ENCODE measurements at places on chromosomes 12 and 14.

GRCh38 chr14:21205678-21206581, 50.1 kb upstream of the OR5AU1 start:
- DNase-seq = no peak

DNA sequence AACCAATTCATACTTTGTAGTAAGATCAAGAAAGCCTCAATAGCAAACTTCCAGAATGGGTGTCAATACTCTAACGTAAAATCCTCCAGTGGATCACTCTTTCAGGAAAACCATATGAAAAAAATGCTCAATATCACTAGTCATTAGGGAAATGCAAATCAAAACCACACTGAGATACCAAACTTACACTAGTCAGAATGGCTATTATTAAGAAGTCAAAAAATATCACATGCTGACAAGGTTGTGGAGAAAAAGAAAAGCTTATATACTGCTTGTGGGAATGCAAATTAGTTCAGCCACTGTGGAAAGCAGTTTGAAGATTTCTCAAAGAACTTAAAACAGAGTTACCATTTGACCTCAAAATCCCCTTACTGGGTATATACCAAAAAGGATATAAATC, 49.5 kb upstream of the ATXN7L3B start:
- DNase-seq = peak; percentile 35

GRCh38 chr12:106493531-106493930, 89.3 kb upstream of the RFX4 start:
- DNase-seq = no peak

GRCh38 chr12:104000807-104001434, 35.2 kb downstream of the TDG start:
- no peak for DNase-seq

DNA sequence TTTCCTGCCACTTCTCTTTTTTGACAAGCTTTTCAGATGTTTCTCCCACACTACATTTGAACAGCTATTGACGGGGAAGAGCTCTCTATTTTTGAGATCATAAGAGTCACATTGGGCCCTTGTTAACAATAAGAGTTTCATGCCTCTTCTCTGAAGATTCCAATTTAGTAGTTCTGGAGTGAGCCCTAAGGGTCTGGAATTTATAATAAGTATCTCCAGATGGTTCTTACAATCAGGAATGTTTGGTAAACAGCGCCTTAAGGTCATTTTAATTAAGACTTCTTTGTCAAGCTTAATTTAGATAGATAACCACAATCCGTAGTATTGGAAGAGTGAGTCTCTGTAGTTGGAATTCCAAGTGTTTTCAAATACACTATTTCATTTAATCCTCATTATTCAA, 60.6 kb upstream of the HECTD1 start:
- no peak for DNase-seq

DNA sequence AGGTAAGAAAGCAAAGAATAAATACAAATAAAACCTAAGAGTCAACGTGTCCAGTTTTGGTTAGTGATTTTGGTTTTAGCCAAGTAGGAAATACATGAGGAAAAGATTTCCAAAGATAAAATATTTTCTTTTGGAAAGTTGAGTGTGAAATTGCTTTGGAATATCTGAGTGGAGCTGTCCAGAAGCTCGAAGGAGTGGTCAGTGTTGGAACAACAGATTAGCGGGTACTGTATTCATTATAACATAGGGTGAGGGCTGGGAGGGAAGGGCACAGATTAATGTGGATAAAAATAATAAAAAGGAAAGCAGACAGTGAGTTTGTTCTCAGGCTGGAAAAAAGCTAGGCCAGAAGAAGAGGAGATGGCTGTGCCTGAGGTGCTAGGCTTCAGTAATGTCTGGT, 101.5 kb upstream of the SLCO1C1 start:
- no peak for DNase-seq

GRCh38 chr14:92584816-92585215, 71.2 kb downstream of the RIN3 start:
- DNase-seq = no peak

GRCh38 chr12:20011200-20011599, 357.1 kb upstream of the PDE3A start:
- no peak for DNase-seq

GRCh38 chr14:34450542-34450915, 11.5 kb downstream of the SPTSSA start:
- DNase-seq = no peak

DNA sequence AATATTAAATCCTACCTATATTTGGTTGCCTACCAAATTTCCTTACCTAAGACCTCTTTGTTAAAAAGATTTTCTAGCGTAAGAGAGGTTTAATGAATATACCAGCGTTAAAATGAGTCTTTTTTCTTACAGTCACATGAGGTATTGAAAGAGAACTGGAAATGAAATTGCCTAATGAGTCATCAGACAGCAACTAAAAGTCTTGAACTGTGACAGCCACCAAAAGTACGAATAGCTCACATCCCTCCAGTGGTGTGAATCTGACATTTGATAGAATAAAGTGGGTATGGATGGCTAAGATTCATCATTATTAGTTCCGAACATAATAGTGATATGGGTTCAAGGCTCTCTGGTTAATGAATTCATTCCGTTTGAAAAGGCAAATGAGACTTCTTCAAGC, 1297.3 kb downstream of the AACS start:
- DNase-seq = no peak

- DNase-seq = no peak
Measured at GRCh38 chr12:92059960-92060359, 85.7 kb downstream of the BTG1 start.

- no peak for DNase-seq
Measured at GRCh38 chr14:69979882-69980281, 100.7 kb downstream of the SMOC1 start.

GRCh38 chr14:99733540-99734405, 49.7 kb downstream of the CYP46A1 start:
- DNase-seq = no peak

DNA sequence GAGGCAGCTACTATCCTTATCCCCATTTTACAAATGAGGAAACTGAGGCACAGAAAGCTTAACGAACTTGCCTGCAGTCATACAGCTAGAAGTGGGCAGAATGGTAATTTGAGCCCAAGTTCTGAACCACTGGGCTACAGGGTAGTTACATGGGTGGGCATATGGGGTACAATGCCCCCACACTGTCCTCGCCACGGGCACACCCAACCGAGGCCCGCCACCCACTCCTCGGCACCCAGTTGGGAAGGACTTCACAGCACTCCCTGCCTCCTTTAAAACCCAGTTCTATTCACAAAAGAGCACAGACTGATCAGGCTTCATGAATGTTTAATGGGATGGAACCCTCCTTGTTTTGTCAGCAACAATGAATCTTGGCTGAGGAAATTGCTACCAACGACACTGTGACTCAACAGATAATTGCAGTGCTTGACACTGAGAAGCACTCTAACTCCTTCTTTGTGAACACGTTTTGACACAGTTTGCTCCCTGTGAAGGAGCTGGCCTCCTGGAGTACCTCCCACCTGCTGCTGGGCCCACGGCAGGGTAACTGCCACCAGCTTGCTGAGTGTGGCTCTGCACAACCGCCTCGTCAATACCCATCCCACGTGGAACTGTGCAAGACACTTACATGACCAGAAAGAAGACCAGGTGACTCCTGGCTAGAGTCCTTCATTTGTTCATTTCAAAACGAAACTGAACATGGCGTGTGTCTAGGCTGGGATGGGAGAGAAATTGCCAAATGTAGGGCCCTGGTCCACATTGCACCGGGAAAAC, 63.5 kb downstream of the CLMN start:
- no peak for DNase-seq

GRCh38 chr14:22305607-22306006, 283.4 kb downstream of the DAD1 start:
- no peak for DNase-seq

DNA sequence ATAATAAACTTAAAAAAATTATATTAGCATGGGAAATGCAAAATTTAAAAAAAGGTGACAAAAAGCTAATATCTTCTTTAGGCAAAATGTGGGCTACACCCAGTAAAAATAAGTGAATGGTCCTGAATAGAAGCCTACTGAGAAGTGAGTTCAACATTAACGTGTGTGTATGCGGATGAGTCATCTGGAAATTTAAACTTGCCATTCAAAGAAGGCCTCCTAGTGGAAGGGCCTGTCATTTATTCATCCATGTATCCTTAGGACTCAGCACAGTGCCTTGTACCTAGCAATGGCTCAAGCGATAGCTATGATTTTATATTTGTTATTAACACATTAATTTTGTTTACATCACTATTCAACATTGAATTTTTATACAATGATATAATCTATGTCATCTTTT, 226.2 kb downstream of the NUBPL start:
- no peak for DNase-seq

DNA sequence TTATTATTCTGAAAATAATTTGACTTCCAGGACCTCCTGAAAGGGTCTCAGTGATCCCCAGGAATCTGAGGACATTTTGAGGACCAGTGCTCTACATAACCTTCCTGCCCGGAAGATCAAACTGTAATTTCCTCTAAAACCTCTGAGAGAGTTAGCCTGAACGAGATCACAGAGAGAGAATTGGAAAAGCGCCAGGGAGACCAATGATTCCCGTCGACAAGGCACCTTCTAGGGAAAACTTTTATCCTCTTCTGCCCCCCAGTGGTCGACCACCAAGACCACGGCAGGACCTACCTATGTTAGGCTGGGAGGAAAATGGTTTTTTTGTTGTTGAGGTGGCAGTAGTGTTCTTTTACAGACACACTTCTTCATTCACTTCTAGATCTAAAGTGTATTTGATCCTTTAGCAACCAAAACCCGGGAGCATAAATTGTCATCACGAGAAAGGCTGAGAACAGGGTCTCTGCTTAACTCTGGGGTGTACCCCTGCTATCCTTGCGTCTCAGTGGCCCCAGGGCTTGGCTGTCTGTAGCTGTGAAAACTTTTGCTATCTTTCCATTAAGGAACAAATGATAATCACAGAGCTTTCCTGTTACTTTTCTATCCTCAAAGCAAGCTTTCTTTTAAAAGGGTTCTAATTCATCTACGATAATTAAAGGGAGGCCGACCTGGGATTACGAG, 62.9 kb upstream of the NID2 start:
- DNase-seq = peak; percentile 4

DNA sequence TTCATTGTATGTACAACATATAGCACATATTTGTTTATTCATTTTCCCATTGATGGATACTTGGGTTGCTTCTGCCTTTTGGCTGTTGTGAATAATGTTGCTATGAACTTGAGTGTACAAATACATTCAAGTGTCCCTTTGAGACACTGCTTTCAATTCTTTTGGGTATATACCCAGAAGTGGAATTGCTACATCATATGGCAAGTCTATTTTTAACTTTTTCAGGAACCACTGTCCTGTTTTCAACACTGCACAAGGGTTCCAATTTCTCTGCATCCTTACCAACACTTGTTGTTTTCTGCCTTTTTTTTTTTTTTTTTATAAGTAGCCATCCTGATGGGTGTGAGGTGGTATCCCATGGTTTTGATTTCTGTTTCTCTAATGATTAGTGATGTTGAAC, 15.9 kb downstream of the RBMS2 start:
- no peak for DNase-seq

DNA sequence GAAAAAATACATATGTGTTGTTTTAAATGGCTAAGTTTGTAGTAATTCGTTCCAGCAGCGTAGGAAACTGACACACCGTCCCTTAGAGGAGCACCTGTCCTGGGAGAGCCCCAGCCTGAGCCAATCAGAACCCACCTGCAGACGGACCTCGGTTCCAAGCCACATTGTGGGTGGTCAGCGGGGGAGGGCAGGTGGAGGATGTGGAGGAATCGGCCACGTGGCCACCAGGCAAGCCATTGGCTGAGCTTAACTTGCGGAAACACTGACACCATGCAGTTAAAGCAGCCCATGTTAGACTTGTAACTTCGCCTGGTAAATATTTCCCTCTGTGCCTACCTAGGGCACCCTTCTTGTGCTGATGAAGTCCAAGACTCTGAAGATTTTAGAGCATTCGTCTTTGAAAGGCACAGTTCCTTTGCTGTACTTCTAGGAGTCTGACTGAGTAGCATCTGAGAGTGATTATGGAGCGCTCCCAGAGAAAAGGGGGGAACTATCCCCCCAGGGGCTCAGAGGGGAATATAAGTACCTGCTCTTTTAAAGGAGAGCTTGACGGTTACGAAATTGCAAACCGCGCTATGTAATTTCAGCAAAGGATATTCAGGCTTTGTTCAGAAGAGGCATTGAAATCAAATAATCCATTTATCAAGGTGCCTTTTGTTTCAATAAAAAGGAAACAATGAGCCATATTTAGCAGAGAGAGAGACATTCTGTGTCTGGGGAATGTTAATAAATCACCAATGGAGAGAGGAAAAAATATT, 135.7 kb downstream of the TMEM132C start:
- DNase-seq = no peak

- DNase-seq = no peak
Measured at GRCh38 chr12:49905718-49906314, 2.1 kb upstream of the FAIM2 start.

DNA sequence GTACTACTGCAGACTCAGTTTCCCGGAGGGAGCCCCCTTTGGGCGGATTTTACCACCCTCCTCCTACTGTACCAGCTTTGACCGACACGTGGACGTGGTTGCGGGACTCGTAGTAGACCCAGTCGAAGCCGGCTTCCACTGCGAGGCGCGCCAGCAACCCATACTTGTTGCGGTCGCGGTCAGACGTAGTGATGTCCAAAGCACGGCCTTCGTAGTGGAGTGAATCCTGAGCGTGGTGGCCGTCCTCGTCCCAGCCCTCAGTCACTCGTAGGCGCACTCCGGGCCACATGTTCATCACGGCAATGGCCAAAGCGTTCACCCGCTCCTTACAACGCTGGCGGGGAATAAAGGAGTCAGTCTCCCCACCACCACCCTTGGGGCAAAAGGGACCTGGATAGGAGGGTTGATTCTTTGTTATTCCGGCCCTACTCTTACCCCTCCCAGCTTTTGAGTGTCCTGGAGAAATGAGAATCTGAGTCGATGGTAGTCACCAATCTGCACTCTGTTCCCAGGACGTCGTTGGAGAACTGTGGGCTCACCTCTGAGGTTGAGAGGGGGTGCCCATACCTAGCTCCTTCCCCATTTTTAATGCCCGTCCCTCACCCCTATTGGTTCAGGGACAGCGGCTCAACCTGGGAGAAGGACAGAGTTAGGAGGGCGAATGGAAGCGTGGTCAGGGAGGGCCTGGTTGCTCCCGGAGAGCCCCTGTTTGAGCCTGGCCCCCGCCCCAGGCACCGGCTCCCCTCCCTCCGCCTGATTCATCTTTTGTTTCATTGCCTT, 3.4 kb downstream of the DHH start:
- DNase-seq = no peak

Measured in GM12878 (cell line).